ENCODE measurements at places on chromosomes 11 and 22. TPM values are rescaled to one million over a fixed set of nuclear protein-coding genes. Genes with fewer than 3 reads are reported as not detected.

DNA sequence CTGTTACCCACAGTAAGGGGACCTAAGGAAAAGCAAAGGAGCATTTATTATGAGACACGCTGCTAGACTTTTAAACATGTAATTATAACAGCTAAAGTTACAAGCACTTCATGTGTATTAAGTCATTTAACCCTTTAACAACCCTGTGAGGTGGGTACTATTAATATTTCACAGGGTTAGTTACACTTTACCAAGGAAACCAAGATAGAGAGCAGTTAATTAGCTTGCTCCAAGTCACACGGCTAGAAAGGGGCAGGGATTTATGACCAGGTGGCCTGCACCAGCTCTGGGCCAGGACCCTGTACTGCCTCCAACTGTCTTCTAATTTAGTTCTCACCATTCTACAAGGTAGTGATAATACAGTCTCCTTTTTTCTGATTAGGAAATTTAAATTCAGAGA is 74.9 kb downstream of the RPL27A start:
- H3K27me3 ChIP-seq = no peaks in the 10 kb centered on the region
- DNase-seq = no peak
- no peak overlapping the region for H3K27ac ChIP-seq
- H3K4me1 ChIP-seq = peaks cover 22% of the 10 kb centered on the region
- H3K36me3 ChIP-seq = no peaks in the 10 kb centered on the region
- H3K4me3 ChIP-seq = no peak overlapping the region

DNA sequence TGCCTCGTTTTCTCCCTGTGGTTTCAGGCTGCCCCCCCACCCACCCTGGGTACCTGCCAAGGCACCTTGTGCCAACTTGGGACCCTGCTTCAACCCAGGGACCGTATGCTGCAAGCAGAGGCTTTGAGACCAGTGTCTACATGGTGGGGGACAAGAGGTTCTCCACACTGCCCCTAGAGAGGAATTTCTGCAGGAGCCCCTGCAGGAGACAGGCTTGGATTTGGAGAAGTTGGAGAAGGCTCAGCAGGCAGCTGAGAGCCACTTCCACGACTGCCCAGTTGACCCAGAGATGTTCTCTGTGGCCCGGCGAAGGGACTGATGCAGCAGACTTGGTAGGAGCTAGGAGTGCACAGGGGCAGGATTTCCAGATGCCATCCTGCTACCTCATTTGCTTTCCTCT is 20.1 kb upstream of the NNMT start:
- no peak overlapping the region for H3K4me3 ChIP-seq
- H3K27ac ChIP-seq = no peak overlapping the region
- H3K27me3 ChIP-seq = peaks cover 59% of the 10 kb centered on the region
- H3K4me1 ChIP-seq = peaks cover 9% of the 10 kb centered on the region
- no peaks in the 10 kb centered on the region for H3K36me3 ChIP-seq

Gene FOLR1
- total RNA-seq = not detected

Gene HPX
- total RNA-seq = 0.22 TPM

Gene OR51B2
- total RNA-seq = not detected

Gene RTN4RL2
- total RNA-seq = 0.32 TPM

Gene ASCL2
- total RNA-seq = not detected

Gene PLAAT4
- 0.65 TPM for total RNA-seq

Measured in GM23248 (cell line).